Activated CD8-positive, alpha-beta memory T cell treated with anti-CD3 and anti-CD28 coated beads for 36 hours (primary cell): ENCODE measurements at places on chromosomes 3 and 15. TPM values are rescaled to one million over a fixed set of nuclear protein-coding genes. Genes with fewer than 3 reads are reported as not detected.

The TEX55 gene
- not detected for total RNA-seq

The RTP3 gene
- total RNA-seq = not detected

The CNTN3 gene
- not detected for total RNA-seq

The TAGLN3 gene
- total RNA-seq = 0.57 TPM

The NR2F2 gene
- not detected for total RNA-seq

The TMEM108 gene
- total RNA-seq = not detected

The SOX2 gene
- not detected for total RNA-seq

The WDR93 gene
- total RNA-seq = not detected

The PIF1 gene
- 27.8 TPM for total RNA-seq

The ANKRD63 gene
- total RNA-seq = 0.17 TPM

The AADACL2 gene
- total RNA-seq = not detected

The REC114 gene
- total RNA-seq = not detected

The CDC25A gene
- total RNA-seq = 61.0 TPM

The SATB1 gene
- total RNA-seq = 159 TPM

The BCHE gene
- not detected for total RNA-seq

The RLBP1 gene
- not detected for total RNA-seq

The ATP13A5 gene
- not detected for total RNA-seq

The XRN1 gene
- 27.9 TPM for total RNA-seq

The ST3GAL6 gene
- total RNA-seq = not detected

The RAD18 gene
- total RNA-seq = 48.2 TPM

The NPAP1 gene
- total RNA-seq = not detected
